ENCODE measurements at places on chromosomes 16 and 17.
A peak's percentile ranks its signal among the peaks of the same experiment; 100 is the strongest.

GRCh38 chr17:69762766-69763165 is 312.3 kb upstream of the KCNJ16 start:
- DNase-seq, result no peak

GRCh38 chr17:48024149-48025039 is 13.2 kb downstream of the COPZ2 start:
- no peak for DNase-seq

- DNase-seq, result peak; percentile 50
Measured at GRCh38 chr16:55500530-55501011, 8.3 kb upstream of the LPCAT2 start.

GRCh38 chr16:54930005-54930868 is at the start of gene IRX5:
TSS of gene IRX5 (plus strand) at chr16:54930865. CDS start at chr16:54931199, 334 bp downstream.
- peak; percentile 96 for DNase-seq

DNA sequence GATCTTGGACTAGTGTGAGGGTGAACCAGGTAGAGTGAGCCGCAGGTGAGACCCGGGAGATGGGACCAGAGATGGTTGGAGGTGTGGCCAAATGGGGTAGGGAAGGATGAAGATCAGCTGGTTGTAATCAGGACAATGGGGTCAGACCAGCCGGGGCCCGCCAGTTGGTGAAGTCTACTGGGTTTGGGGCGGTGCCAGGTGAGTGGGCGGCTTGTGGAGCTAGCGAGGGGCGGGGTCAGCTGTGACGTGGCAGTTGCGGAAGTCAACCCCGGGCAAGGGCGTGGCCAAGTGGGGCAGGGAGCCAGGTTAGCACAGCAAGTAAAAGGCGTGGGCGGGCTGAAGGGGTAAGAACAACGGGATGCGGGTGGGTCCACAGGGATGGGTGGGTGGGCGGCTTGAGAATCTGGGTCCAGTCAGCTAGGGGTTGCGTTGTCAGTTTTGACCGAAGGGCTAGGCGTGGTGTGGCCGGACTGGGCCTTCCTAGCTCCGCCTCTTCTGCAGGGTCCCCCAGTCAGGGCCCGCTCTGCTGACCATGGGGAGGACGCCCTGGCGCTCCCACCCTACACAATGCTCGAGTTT is 25.5 kb upstream of the ALKBH5 start:
- peak; percentile 90 for DNase-seq

DNA sequence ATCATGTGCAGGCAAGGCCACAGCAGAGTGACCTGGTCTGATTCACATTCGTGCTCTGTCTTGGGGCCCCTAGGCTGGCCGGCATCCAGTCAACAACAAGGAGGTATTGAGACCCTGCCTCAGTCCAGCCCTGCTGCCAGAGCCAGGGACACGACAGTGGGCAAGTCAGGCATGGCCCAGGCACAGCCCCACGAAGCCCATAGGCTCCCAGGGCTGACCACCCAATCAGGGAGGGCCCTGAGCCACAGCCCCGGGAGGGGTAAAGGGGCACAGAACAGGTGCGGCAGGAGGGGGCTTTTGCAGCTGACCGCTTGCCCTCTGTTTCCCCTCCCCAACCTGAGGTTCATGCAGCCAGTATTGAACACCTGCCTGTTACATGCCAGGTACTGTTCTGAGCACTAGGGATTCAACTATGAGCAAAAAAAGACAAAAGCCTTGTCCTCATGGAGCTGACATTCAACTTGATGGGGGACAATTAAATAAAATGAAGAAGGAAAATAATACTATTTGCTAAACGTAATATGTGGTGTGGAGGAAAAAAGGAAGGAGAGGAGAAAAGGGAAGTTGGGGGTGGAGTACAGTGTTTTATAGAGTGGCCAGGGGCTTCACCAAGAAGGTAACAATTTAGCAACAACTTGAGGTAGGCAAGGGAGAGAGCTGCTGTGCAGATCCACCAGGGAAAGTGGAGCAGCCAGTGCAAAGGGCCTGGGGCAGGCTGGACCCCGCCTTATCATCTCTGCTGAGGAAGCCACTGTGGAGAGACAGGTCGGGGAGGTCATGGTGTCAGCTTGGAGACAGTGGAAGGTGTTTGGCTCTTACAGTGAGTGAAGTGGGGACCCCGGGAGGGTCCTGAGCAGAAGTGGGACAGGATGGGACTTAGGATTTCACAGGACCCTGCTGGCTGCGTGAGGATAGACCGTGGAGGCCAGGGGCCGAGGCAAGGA is 6.1 kb downstream of the DRC3 start:
- no peak for DNase-seq

DNA sequence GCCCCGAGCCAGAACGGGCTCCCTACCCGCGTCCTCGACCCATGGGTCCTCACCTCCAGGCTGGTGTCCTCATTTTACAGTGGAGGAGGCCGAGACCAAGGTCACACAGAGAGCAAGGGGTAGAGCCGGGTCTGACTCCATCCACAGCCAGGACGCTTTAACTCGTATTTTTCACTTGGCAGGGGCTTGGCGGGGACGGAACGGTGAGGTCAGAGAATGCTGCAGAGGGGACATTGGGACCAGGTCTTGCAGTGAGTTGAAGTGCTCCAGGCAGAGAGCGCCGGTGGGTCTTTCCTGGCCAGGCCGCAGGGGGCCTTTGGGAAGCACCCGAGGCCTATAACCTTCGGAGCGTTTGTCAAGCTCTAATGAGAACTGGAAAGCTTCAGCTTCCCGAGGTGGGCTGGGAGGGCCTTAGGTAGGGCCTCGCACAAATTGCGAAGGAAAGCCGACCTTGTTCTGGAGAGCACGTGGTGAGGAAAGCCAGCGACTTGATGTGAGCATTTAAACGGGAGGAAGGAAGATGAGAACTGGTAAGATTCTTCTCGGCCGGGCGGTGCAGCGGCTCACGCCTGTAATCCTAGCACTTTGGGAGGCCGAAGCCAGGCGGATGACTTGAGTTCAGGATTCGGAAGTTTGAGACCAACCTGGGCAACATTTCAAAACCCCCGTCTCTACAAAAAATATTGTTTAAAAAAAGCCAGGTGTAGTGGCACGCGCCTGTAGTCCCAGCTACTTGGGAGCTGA is 908 bp upstream of the CLUH start:
- DNase-seq, result no peak

DNA sequence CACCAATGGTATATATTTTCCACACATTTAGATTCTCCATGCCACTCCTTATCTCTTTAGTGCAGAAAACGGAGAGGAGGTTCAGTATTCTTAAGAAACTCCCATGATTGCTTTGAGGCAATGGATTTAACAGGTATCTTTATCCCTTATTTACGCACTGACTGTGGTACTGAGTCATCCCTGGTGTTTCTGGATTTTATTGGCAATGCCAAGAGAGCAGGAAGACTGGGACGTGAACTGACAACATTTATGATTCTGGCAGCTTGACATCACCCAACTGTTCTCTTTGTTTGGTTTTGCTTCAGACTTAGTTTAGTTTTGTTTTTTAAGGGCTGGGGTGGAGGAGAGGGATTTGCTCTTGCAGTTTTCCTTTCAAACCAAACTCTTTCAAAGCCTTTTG is 131.4 kb downstream of the WWOX start:
- no peak for DNase-seq

- DNase-seq, result no peak
Measured at GRCh38 chr17:2880050-2880449, 83.8 kb downstream of the RAP1GAP2 start.

GRCh38 chr16:52398491-52398960 is 148.4 kb downstream of the TOX3 start:
- no peak for DNase-seq

- DNase-seq, result no peak
Measured at GRCh38 chr17:10871914-10872313, 34.0 kb upstream of the PIRT start.

GRCh38 chr17:32763855-32764439 is 113.0 kb downstream of the MYO1D start:
- DNase-seq, result no peak

- no peak for DNase-seq
Measured at GRCh38 chr16:55225972-55226542, 97.9 kb upstream of the IRX6 start.

DNA sequence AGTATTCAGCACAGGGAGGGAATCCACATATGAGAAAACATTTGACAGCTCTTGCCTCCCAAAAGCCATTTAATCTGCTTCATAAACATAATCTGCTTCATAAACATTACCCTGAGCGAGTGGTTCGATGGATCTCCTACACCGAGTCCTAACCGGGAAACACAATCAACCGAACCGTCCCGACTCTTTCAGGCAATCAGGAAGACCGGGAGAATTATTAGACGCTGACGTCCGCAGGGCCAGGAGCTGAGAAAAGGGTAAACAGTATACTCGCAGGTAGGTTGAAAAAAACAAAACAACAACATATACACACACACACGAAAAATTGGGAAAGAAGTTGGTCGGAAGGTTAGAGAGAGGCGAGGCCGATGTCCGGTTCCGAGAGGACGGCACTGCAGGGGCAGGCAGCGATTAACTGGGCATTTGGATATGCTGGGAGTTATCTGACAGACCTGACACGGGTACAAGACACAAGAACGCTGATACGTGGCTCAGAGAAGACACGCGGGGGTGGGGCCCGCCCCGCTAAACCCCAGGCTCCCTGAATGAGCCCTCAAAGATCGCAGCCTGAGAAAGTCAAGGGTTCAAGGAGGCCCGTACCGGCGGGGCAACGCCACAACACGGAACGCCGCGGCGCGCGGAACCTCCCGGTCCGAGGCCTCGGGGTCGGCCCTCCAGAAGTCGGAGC is 585 bp downstream of the AP1G1 start:
- DNase-seq, result peak; percentile 38

DNA sequence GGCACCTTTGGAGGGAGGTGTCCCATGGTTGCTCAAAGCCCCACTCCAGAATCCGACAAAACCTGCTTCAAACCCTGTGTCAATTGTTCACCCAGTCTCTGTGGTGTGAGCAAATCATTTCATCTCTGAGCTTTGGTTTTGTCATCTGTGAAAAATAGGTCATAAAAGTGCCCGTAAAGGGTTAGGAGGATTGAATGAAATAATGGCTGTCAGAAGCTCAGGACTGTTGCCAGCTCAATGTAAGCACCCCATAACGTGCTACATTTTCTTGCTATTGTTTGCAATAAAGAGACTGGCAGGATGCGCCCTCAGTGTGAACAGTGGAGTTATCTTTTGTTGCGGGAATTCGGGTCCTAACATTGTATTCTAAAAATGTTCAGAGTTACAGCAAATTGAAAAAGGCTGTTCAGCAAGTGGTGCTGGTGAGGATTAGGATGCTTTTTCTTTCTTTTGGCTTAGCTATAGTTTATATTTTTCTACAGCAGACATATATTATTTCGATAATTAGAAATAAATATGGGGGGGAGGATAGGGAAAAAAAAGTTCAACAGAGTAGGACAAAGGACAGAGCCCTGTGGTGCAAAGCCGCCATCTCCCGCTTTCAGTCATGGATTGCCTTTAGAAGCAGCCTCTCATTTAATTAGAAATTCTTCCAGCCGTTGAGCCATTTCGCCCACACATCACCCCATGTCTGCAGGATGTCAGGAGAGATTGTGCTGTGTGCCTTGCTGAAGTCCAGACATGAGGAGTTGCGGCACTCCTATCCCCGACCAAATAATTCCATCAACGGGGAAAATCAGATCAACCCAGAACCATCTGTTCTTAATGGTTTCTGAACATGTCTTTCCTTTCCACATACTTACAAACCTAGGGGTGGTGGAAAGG is 20.9 kb upstream of the PYY start:
- no peak for DNase-seq

GRCh38 chr17:38449364-38449763 is 21.1 kb downstream of the ARHGAP23 start:
- DNase-seq, result no peak

DNA sequence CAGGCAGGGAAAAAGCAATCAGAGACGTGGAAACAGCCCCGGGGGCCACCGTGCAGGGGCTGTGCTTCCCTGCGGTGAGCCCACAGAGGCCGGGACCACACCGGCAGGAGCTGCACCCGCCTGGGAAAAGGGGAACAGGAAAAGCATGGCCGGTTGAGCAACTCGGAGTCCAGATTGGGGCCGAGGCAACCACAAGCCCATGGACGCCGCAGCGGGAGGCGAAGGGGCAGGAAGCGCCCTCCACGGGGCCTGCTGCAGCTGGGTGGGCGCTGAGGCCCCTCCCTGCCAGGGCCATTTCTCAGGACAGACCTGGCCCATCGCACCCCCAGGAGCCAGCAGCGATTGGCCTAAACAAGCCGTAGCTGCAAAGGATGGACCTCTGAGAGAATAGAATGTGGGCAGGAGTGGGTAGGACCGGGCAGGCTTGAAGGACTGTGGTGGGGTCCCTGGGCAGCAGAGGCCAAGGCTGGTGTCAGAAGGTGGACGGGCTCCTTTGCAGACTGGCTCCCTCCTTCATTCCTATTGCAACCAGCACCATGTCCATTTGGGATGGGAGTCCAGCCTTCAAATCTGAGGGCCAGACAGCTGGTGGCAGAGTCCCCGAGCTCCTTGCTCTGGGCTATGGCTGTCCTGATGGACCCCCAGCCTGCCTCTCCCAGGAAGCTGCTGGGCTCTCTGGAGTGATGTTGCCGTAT is 30.4 kb downstream of the COX4I1 start:
- DNase-seq, result no peak

- DNase-seq, result no peak
Measured at GRCh38 chr16:28958836-28959235, 8.1 kb downstream of the NFATC2IP start.

DNA sequence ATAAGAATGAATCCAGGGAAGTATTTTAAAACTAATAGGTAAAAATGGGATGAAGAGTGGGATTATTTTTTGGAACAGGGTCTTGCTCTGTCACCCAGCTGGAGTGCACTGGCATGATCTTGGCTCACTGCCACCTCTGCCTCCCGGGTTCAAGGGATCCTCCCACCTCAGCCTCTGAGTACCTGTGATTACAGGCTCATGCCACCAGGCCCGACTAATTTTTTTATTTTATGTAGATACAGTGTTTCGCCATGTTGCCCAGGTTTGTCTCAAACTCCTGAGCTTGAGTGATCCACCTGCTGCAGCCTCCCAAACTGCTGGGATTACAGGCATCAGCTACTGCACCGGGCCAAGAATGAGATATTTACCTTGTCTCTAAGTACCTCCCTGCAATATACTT is 22.1 kb downstream of the NSMCE1 start:
- DNase-seq, result no peak

DNA sequence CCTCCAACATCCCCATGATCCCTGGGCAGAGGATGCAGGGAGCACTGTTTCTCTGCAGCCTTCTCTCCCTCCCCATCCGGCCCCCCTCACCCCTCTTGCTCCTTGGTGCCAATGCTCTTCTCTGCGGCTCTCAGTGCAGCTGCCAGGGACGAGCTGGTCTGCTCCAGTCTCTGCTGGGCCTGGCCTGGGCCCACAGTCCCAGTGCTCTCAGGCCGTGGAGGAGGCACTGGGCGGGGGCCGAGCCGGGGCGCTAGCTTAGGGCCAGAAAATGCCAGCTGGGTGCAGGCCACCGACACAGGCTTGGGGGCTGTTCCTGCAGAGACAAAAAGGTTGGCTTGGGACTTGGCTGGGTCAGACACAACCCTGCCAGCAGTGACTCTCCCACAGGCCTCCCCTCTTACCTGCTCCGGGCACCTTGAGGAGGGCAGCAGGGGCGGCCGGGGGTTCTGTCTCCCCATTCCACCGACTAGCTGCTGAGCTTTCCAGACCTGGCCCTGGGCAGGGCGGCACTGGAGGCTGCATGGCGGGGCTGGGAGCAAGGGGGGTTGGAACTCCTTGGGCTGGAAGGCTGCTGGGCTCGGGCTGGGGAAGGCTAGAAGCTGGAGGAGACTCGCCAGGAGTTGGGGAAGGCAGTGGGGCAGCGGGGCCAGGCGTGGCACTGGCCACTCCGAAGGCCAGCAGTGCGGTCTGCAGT is 13.8 kb downstream of the CASKIN2 start:
- no peak for DNase-seq

GRCh38 chr16:21301168-21301894 is 23.2 kb upstream of the CRYM start:
- peak; percentile 65 for DNase-seq
